ENCODE measurements at places on chromosomes 3 and 15.

- no peak for DNase-seq
These were observed 213.7 kb downstream of the ZBTB20 start for GRCh38 chr3:114933407-114933806.

GRCh38 chr3:131216801-131217200, 164.8 kb upstream of the NUDT16 start:
- peak; percentile 3 for DNase-seq

- DNase-seq, result no peak
These were observed 11.6 kb upstream of the VGLL4 start for GRCh38 chr3:11655196-11655928.

DNA sequence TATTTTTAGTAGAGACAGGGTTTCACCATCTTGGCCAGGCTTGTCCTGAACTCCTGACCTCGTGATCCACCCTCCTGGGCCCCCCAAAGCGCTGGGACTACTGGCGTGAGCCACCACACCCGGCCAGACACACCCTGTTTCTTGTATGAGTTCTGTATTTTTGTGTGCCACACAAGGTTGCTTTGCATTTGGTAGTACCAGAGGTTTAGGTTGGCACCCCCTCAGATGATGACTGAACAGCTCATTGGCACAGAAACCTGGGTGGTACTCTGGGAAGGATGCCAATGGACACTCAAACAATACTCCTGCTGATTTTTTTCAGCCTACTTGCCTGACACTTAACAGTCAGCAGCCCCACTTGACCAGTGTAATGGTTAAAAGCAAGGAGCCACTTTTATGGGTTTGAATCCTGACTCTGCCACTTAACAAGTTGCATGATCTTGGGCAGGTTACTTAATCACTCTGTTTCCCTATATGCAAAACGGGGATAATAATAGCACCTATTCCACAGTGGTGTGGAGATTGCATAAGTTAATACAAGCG, 39.2 kb upstream of the BCL2A1 start:
- no peak for DNase-seq

- DNase-seq, result no peak
These were observed 63.2 kb downstream of the LRRFIP2 start for GRCh38 chr3:37111199-37111598.

DNA sequence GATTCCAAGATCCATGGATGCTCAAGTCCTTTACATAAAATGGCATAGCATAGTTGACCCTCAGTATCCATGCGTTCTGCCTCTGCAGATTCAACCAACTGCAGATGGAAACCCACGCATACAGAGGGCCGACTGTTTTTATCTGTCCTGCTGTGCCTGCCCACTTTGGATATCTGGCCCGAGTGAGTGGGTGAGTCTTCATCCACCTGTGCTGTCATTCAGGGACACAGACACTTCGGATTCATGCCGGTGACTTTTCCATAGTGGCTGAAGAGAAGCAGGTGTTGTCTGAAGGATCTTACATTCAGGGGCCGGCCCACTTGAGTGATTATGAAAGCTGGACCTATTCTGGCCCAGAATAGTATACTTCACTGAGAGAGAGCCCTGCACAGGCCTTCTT, 85.1 kb downstream of the RYR3 start:
- DNase-seq, result no peak

- DNase-seq, result no peak
These were observed 26.2 kb upstream of the SPTBN5 start for GRCh38 chr15:41919954-41920538.

GRCh38 chr3:39990532-39990931, 181.1 kb downstream of the MYRIP start:
- peak; percentile 3 for DNase-seq

DNA sequence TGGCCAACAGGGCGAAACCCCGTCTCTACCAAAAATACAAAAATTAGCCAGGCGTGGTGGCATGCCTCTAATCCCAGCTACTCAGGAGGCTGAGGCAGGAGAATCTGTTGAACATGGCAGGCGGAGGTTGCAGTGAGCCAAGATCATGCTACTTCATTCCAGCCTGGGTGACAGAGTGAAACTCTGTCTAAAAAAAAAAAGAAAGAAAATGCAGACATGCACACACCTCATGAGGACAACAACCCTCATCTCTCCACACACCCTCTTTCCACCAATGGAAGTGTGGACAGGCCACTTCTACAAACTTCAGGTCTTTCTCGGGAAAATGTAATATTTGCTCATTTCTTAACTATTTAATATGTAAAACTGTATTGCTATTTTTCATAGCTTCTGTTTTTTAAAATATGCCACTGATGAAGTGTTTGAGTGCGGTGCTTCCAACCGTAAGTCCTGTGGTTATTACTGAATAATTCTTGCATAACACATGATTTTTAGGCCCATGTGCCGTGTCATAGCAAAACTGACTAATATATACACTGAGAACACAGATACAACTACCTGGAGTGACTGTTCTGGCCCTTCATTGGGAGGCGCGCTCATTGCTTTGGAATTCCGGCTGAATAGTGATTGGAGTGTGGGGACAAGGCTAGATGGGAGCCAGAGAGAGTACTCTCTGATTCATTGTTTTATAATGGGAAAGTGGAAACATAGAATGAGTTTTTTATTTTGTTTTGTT, 23.1 kb downstream of the LRRC31 start:
- DNase-seq, result no peak

DNA sequence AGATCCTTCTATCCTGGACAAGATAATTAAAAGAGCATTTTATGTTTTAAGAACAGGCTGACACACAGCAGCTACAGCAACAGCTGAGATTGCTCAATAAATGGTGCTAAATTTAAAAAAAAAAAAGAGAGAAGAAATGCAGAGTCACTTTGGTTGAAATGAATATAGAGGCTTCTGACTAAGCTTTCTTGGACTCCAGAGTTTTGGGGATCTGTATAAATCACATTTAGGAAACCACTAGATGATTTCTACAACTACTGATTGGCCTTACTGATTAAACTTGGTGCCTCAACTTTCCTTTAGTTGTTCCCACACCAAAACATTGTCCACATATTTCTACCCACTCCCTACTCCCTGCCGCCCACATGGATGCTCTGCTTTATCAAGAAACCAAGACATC, 132.9 kb upstream of the ZBTB20 start:
- no peak for DNase-seq

DNA sequence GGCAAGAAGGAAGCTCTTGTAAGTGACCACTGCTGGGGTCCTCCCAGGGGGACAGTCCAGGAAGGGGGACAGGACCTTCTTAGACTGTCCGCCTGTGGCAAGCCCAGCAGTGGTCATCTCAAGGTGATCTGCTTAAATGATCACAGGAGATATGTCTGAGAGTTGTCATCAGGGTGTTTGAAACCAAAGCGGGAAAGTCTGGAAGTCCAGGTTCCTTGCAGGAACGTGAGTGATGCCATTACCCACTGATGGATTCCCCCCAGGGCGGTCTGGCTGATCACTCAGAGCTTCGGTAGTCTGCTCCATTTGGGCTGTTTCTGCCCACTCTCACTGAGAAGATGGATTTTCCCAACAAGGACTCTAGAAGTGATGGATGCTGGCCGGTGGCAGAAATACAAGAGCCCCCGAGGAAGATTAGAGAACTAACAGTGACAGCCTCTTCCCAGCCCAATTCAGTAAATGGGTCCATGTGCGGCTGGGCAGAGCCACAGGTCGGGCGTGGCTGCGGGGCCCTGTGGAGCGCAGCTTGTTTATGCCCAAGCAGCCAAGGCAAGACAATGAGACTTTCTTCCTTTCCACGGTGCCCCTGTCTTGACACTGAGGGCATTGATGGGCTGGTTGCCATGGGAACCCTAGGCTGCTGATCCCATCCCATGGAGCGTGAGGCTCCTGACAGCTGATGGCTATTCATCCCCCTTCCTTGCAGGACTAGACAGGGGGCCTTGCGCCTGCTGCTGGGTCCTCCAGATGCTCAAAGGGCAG, 9.5 kb downstream of the PCSK6 start:
- no peak for DNase-seq

- DNase-seq, result no peak
These were observed 113.0 kb upstream of the MME start for GRCh38 chr3:154967090-154967489.

DNA sequence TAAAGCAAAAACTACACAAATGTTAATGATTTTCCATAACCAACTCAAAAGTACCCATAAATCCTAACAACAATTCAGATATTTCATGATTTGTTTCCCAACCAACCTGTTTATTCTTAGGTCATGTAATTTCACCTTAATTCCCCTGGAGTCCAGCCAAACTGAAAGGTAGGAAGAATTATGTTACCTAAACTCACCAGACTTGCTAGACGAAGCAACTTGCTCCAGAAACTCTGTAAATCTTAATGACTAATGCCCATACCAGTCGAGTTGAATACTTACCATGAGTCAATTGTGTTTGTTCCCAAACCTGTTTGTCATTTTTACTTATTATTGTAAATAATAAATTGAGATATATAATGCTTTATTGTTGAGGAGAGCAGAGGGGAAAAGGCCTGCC, 1030.0 kb downstream of the TBL1XR1 start:
- no peak for DNase-seq

DNA sequence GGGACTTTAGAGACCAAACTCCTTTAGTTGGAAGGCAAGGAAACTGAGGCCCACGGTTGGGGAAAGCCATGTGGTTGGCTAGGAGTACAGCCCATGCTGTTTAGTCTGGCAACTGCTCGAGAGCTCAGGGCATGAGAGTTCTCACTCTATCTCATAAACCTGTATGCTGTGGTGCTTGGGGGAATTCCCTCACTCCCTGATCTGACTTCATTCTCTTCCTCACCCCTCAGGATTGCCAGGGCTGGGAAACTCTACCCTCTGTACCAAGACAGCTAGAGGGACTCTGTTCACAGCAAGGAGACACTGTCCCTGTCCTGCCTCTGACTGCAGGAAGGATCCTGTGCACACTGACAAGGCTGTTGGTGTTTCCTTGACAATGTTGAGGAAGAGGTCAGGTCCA, 230.2 kb downstream of the ZNF621 start:
- DNase-seq, result peak; percentile 3

GRCh38 chr3:61740494-61740893, 179.1 kb downstream of the PTPRG start:
- DNase-seq, result no peak

GRCh38 chr3:100425316-100425715, 24.0 kb downstream of the LNP1 start:
- DNase-seq, result no peak

- DNase-seq, result peak; percentile 34
These were observed 223.3 kb downstream of the FOXP1 start for GRCh38 chr3:71360180-71360579.

- no peak for DNase-seq
These were observed 37.6 kb upstream of the ZNF710 start for GRCh38 chr15:89963301-89964231.

DNA sequence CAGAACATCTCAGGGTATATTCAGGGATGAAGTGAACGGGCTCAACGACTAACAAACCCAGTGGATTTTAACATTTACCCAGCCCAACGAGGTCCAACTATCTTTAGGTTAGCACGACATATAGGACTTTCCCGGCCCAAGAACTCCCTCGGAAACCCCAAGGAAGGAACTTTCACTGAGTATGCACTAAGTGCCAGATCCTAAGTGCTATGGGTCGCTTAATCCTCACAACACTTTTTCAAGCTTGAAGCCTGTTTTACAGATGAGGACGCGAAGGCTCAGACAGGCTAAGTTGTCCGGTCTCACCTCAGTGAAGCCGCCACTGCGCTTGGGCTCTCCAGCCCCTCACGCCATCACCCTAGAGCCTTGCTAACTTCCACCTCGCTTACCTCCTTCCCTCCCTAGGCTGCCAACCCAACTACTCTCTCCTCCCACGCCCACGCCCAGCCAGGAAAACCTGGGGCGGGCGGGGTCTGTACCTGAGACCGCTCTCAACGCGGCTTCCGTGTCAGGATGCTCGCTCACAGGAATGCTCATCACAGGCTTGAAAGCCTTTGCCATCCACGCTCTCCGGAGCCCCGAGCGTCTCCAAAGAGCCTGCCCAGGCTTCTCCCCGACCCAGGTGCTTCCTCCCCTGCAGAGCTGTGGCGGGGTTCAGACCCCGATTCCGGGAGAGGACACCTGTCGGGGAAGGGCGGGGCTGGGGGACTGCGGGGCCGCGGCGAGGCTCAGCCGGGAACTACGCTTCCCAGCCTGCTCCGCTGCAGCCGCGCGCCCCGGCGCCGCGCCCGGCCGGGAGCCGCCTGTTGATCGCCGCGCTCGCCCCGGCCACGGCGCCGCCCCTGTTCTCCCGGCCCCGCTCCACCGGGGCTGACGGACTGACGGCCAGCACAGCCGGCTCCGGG, at the start of gene TMOD2:
Gene TMOD2 (plus strand): TSS at position 806 of the 905 bp plus-strand sequence. CDS start 14,845 bp downstream, outside the sequence.
- peak; percentile 34 for DNase-seq
